Activated gamma-delta T cell treated with Interleukin-2 at 50 U/mL for 16 hours (primary cell): ENCODE measurements at places on chromosomes 2 and 18.

- no peak for DNase-seq
Measured at GRCh38 chr2:58540681-58541080, 299.6 kb upstream of the FANCL start.

- DNase-seq = no peak
Measured at GRCh38 chr2:201643216-201643890, at the start of gene TMEM237. Gene TMEM237, minus strand, starts transcription at chr2:201643503. Its CDS starts 103 bp downstream, at chr2:201643400.

DNA sequence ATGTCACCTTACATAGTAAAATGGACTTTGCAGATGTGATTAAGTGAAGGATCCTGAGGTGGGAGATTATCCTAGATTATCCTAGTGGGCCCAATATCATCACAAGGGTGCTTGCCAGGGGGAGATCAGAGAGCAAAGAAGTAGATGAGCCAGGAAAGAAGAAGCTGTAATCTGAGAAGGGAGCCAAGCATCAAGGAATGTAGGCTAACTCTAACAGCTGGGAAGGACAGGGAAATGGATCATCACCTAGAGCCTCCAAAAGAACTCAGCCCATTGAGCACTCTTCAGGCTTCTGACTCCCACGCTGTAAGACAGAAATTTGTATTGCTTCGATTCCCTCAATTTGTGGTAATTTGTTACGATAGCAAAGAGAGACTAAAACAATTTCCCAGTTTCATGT is 309.9 kb downstream of the LRP1B start:
- DNase-seq = no peak

DNA sequence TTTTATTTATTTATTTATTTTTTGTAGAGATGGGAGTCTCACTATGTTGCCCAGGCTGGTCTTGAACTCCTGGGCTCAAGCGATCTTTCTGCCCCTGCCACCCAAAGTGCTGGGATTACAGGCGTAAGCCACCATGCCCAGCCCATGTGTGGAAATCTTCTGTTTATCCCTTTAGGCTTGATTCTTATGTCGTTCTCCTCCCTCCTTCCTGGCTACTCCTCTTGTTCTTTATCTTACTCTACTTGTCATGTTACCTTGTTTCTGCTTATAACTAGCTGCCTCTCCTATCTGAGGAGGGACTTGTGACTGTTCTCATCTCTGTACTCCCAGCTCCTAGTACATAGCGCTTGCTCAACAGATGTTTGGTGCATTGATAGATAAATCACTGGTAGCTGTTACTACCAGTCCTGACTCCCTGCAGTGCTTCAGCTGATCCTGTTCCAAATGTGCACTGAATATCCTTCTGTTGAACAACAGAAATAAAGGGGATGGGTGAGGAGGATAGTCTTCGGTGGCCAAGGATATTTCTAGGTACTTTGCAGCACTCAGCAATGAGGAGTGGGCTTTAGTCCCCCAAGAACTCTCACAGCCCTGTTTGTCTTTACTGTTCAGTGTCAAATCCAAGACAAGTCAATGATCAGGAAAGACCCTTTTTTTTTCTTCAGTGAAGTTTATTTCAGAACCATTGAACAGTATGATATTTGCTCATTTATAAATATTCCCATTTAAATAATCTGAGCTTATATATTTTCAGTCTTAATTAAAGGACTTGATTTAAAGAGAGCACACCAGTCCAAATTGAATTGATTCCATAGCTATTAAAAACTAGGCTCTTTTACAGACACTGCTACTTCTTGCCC is 7.2 kb downstream of the IL1B start:
- DNase-seq = no peak

GRCh38 chr2:102358496-102358895 is 2.9 kb downstream of the IL18R1 start:
- no peak for DNase-seq

DNA sequence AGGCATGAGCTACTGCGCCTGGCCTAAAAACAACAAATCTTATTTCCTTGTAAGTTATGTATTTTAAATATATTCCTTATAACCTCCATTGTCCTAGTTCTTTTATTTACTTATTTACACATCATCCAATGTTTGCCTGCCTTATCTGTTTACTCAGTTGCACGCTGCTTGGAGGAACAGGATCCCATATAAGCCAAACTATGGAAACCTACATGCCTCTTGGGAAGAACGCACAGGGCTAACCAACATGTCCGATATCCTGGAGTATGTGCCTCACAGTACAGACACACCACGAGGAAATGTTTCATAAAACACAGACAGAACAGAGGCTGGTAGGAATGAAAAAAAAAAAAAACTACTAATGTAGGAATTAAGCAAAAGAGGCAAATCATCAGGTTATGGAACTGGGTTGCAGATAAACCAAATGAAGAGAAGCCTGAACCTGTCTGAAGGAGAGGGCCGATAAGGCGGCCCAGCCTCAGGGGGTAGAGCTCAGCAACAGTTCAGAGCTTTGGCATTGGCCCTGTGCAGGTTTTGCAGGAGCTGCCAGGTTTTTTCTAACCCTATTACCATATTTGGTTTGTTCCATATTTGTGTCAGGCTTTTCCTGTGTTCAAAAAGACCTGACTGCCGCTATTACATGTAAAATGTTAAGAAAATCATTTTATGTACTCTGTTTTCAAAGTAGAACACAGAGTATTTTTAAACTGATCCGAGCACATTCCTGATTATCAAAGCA is 19.9 kb upstream of the SP3 start:
- DNase-seq = no peak

DNA sequence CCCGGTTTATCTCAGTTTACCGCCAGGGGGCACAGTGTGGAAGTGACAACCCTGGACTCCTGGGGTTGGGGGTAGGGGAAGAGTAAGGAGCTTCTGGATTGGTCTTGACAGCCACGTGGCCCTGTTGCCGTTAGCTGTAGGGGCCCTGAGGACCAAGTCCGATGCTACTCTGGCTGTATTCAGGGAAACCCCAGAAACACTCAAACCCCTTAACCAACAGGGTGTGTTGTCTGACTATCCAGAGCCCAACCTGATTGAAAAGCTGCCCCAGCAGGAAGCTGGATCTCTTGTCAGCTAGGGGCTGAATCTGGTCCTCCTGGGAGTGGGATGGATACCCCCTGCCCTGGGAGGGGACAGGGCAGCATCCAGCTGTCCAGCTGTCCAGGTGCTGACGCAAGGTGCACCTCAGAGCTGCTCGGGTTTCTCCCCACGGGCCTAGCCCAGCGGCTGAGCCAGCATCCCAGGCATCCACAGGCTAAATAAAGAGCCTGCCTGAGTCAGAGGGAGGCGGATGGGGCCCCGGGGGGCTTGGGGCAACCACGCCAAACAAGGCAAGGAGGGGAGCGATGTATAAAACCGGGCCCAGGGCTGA is 3.1 kb upstream of the GMPPA start:
- DNase-seq = peak; percentile 30

GRCh38 chr2:63845866-63846265 is 4.2 kb downstream of the UGP2 start:
- DNase-seq = no peak

- DNase-seq = no peak
Measured at GRCh38 chr18:10405014-10405493, 49.4 kb upstream of the APCDD1 start.

GRCh38 chr2:53969968-53970723 is 647 bp downstream of the PSME4 start:
- peak; percentile 10 for DNase-seq

- DNase-seq = no peak
Measured at GRCh38 chr2:119482481-119483394, 41.5 kb downstream of the SCTR start.

DNA sequence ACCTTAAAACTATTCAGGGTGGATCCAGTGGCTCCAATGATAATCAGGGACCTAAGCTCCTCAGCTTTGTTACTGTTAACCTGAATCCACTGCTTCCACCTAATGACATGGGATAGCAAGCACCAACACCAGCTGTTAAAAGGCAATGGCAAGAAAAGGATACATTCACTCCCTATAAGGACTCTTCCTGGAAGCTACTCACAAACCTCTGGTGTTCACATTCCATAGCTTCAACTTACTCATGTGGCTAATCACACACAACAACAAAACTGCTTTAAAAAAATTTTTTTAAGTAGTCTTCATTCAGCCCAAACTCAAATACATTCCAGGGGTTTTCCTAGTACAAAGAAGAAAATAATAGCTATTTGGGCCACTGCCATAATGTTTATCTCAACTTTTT is 24.5 kb downstream of the ROCK2 start:
- DNase-seq = no peak

DNA sequence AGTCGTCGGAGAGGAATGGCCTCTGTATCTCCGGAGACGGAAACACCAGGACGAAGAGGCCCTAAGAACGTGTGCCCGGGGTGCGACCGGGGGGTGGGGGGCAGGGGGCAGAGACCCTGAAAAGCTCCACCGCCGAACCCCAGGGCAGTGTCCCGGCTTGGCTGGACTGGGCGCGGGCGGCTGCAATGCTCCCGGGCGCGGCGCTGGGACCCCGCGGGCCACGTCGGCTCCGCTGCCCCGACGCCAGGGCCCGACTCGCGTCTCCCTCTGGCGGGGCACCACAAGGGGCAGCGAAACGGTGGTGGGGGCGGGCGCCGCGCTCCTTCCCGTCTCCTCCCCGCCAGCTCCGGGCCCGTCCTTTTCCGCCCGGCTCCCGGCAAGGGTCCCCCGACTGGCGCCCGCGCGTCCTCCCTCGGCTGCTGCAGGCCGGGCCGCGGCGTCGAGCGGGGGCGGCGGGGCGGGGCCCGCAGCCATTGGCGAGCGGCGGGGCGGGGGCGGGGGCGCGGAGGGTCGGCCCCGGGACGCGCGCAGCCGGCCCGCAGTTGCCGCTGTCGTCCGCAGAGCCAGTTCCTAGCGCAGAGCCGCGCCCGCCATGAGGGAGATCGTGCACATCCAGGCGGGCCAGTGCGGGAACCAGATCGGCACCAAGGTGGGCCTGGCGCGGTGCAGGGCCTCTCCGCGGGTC is at the start of gene TUBB6:
Gene TUBB6, plus strand, starts transcription at position 541 of the 685 bp plus-strand sequence. Its CDS starts 52 bp downstream, at position 593.
- DNase-seq = no peak

DNA sequence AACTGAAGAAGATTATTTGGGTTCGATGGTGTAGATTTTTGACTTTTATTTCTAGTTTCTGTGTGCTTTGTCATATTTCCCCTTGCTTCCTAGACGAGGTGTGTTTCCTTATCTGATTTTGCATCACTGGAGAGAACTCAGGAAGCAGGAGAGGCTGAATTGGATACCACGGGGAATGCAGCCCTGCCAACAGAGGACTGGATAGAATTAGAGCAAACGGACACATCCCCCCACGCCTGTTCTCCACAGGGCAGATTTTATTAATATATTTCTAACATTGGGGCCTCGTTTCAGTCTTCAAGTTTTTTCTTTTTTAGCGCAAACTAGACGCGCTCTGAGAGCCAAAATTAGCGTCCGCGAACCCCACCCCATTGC is 678 bp upstream of the VAPA start:
- DNase-seq = no peak

- DNase-seq = no peak
Measured at GRCh38 chr2:149223472-149224095, 106.8 kb upstream of the LYPD6 start.

DNA sequence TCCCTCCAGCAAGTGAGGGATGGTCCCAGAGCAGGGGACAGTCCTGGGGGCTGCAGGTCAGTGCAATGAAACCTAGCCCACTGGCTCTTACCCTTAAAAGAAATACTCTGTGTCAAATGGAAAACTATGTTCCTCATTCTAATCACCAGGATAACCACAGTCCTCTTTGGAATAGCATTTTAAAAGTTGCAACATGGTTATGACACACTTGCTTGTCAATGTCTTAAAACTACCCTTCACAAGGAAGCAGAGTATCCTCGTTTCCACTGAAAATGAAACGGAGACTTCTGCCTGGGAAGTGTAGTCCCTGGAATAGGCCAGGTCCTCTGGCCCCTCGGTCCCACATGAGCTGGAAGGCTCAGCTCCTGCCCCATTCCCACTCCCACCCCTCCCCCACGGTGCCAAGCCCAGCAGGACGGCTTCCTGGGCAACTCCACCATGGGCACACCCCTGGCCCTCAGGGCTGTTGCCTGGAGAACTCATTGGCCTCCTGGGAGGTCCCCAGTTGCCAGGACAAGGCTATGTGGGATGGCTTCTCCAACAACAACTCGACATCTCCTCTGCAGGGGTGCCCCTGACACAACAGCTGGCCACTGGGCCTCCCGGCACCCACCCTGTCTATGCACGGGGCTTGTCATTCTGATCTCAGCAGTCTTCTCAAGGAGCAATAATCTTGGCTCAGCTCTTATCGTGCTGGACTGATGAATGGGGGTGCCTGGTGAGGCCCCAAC is 38.3 kb upstream of the ST3GAL5 start:
- no peak for DNase-seq
